ENCODE measurements at places on chromosomes 2 and 18. TPM values are rescaled to one million over a fixed set of nuclear protein-coding genes. Genes with fewer than 3 reads are reported as not detected.
A peak's percentile ranks its signal among the peaks of the same experiment; 100 is the strongest.

Gene RAB31
- 0.57 TPM for total RNA-seq

Gene PLCL1
- total RNA-seq: 0.70 TPM

Gene MERTK
- 0.75 TPM for total RNA-seq

Gene FAM124B
- total RNA-seq: not detected

Gene IL36RN
- total RNA-seq: not detected

Gene ANKRD30BL
- total RNA-seq: not detected

Gene ZNF521
- not detected for total RNA-seq

DNA sequence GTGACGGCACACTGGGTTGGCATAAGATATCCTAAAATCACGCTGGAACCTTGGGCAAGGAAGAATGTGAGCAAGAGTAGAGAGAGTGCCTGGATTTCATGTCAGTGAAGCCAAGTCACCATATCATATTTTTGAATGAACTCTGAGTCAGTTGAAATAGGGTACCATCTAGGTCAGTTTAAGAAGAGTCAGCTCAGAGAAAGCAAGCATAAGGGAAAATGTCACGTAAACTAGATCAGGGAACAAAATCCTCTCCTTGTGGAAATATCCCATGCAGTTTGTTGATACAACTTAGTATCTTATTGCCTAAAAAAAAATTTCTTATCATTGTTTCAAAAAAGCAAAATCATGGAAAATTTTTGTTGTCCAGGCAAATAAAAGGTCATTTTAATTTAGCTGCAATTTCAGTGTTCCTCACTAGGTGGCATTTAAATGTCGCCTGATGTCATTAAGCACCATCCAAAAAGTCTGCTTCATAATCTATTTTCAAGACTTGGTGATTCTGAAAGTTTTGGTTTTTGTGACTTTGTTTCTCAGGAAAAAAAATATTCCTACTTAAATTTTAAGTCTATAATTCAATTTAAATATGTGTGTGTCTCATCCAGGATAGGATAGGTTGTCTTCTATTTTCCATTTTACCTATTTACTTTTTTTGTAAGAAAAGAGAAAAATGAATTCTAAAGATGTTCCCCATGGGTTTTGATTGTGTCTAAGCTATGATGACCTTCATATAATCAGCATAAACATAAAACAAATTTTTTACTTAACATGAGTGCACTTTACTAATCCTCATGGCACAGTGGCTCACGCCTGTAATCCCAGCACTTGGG, 19.6 kb downstream of the RSAD2 start:
- DNase-seq: no peak
- H3K27ac ChIP-seq: no peak overlapping the region
- no peaks in the 10 kb centered on the region for H3K36me3 ChIP-seq
- H3K27me3 ChIP-seq: no peaks in the 10 kb centered on the region
- H3K4me3 ChIP-seq: no peak overlapping the region

GRCh38 chr18:22005191-22005841, 164.1 kb upstream of the GATA6 start:
- no peak overlapping the region for H3K4me3 ChIP-seq
- no peak overlapping the region for H3K27ac ChIP-seq
- no peaks in the 10 kb centered on the region for H3K36me3 ChIP-seq

GRCh38 chr18:41906528-41907146, 48.4 kb upstream of the PIK3C3 start:
- no peak overlapping the region for H3K27ac ChIP-seq
- peaks cover 4% of the 10 kb centered on the region for H3K4me1 ChIP-seq
- DNase-seq: peak; percentile 69
- H3K4me3 ChIP-seq: no peak overlapping the region
- no peaks in the 10 kb centered on the region for H3K36me3 ChIP-seq
- H3K27me3 ChIP-seq: no peaks in the 10 kb centered on the region

GRCh38 chr2:8627019-8627691, 54.7 kb upstream of the ID2 start:
- H3K27me3 ChIP-seq: no peaks in the 10 kb centered on the region
- H3K4me3 ChIP-seq: no peak overlapping the region
- no peaks in the 10 kb centered on the region for H3K4me1 ChIP-seq
- H3K36me3 ChIP-seq: no peaks in the 10 kb centered on the region

DNA sequence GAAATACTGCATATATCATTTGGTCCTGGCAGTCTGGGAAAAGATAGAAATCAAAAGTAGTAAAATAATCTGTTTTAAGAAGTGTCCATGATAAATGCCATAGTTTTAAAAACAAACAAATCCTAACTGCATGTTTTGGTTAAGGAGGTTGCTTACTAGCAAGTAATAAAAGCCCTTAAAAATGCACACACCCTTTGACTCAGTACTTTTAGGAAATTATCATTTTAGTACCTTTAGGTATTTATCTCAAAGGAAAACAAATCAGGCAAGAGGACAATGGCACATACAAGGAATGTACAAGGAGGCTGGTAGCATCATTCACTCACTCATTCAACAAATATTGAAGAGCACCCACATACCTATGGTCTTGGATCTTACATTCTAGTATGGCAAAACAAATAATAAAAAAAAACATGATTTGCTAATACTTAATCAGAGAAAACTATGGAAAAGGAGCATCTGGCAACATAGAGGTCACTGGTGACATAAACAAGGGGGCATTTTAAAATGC, 67.6 kb downstream of the OLA1 start:
- no peaks in the 10 kb centered on the region for H3K27me3 ChIP-seq
- H3K4me1 ChIP-seq: no peaks in the 10 kb centered on the region
- no peak for DNase-seq

- no peaks in the 10 kb centered on the region for H3K4me1 ChIP-seq
- no peaks in the 10 kb centered on the region for H3K27me3 ChIP-seq
- no peak overlapping the region for H3K27ac ChIP-seq
- H3K4me3 ChIP-seq: no peak overlapping the region
- DNase-seq: no peak
- no peaks in the 10 kb centered on the region for H3K36me3 ChIP-seq
Observed at GRCh38 chr2:62968668-62969067, 82.0 kb upstream of the OTX1 start.

- H3K4me3 ChIP-seq: peak overlapping the region; percentile 51
- H3K4me1 ChIP-seq: peaks cover 18% of the 10 kb centered on the region
- no peak overlapping the region for H3K27ac ChIP-seq
- H3K27me3 ChIP-seq: peaks cover 34% of the 10 kb centered on the region
- DNase-seq: no peak
Observed at GRCh38 chr2:192195548-192196418, 1.1 kb upstream of the TMEFF2 start.

- no peak overlapping the region for H3K4me3 ChIP-seq
- H3K27ac ChIP-seq: no peak overlapping the region
- DNase-seq: no peak
- H3K36me3 ChIP-seq: no peaks in the 10 kb centered on the region
- no peaks in the 10 kb centered on the region for H3K27me3 ChIP-seq
- H3K4me1 ChIP-seq: no peaks in the 10 kb centered on the region
Observed at GRCh38 chr2:50492477-50492851, 539.5 kb downstream of the NRXN1 start.

DNA sequence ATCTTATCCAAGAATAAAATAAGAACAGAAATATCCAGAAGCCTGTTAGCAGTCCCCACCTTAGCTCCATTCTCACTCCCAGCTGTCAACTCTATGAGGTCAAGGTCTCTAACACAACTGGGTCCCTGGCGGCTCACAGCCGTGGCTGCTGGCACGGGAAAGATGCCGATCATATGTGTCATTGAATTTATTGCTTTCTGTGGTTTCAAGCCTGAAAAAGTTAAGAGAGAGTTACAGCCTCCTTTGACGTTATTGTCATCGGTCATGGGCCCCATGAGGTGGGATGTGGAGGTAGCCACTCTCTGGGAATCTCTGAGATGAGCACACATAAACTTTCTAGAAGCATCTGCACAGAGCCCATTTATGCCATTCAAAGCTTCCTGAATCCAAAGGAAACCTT, 28.7 kb upstream of the CABLES1 start:
- no peak overlapping the region for H3K27ac ChIP-seq
- H3K27me3 ChIP-seq: no peaks in the 10 kb centered on the region
- no peaks in the 10 kb centered on the region for H3K4me1 ChIP-seq
- no peaks in the 10 kb centered on the region for H3K36me3 ChIP-seq

DNA sequence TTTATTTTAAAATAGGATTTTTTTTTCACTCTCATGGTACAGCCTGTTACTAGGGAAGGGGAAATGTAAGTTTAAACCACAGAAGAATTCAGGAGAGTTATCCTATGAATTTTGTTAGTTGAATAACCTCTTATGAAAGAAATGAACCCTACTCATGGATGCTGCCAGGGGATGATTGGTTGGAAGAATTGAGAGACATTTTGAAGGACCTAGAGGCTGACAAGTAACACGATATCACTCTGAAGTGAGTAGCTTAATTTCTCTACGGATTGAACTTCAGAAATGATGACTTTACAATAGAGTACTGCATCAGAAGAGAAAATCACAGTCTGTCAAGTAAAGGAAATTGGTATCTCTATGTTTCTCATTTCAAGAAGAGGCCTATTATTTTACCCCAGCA, 1346.2 kb downstream of the SUCLG1 start:
- DNase-seq: no peak
- no peaks in the 10 kb centered on the region for H3K36me3 ChIP-seq
- H3K4me1 ChIP-seq: no peaks in the 10 kb centered on the region
- no peak overlapping the region for H3K4me3 ChIP-seq
- no peaks in the 10 kb centered on the region for H3K27me3 ChIP-seq

DNA sequence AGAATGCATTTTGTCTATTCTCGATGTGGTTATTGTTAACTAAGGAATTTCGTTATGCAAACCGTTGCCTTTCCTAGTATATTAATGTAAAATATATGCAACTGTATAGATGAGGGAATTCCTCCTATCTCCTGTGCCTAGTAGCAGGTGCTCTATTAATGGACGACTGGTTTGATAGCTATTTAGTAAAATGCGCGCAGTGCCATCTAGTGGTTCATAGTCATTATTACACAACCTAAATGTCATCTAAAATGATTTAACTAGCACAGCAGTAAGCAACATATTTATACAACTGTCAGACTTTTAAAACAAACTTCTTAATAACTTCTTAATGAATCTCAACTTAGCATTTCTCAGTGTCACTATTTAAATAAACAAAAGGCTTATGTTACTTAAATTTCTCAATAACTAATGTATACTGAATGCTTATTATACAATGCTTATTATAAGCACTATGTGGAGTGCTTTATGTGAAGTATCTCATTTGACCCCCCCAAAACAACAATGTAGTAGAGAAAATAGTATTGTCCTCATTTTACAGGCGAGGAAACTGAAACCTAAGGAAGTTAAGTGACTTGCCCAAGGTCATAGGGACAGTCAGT, 77.9 kb downstream of the DTNA start:
- H3K4me1 ChIP-seq: no peaks in the 10 kb centered on the region
- no peaks in the 10 kb centered on the region for H3K27me3 ChIP-seq
- no peak overlapping the region for H3K4me3 ChIP-seq
- peak; percentile 14 for DNase-seq

GRCh38 chr18:50401295-50401694, 26.4 kb downstream of the SKA1 start:
- DNase-seq: no peak
- no peaks in the 10 kb centered on the region for H3K27me3 ChIP-seq
- H3K36me3 ChIP-seq: no peaks in the 10 kb centered on the region
- H3K4me3 ChIP-seq: no peak overlapping the region
- H3K27ac ChIP-seq: no peak overlapping the region

- no peaks in the 10 kb centered on the region for H3K36me3 ChIP-seq
- no peaks in the 10 kb centered on the region for H3K27me3 ChIP-seq
- DNase-seq: no peak
- H3K4me3 ChIP-seq: peak overlapping the region; percentile 65
- no peak overlapping the region for H3K27ac ChIP-seq
Observed at GRCh38 chr2:97992836-97993825, 2.6 kb downstream of the TMEM131 start.

DNA sequence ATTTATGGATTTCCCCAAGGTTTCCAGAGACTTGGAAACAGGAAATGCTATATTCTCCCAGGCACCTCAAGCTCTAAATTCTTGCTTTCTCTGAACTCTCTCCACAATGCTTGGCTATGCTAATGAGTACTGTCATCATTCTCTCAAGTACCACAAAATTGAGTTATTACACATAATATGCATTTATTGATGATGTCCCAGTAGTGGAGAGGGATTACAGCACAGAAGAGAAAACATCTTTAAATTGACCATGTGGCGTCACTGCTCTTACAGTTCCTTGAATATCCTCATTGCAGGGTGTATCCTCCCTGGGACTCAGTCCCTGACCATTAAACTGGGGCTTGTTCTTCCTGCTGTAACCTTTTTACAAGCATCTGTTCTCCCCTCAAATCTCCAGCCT, 681.1 kb upstream of the FANCL start:
- DNase-seq: no peak
- no peak overlapping the region for H3K27ac ChIP-seq
- H3K36me3 ChIP-seq: no peaks in the 10 kb centered on the region
- no peak overlapping the region for H3K4me3 ChIP-seq

Data from CD8-positive, alpha-beta memory T cell (primary cell).